ENCODE measurements at places on chromosomes 13 and 19.

DNA sequence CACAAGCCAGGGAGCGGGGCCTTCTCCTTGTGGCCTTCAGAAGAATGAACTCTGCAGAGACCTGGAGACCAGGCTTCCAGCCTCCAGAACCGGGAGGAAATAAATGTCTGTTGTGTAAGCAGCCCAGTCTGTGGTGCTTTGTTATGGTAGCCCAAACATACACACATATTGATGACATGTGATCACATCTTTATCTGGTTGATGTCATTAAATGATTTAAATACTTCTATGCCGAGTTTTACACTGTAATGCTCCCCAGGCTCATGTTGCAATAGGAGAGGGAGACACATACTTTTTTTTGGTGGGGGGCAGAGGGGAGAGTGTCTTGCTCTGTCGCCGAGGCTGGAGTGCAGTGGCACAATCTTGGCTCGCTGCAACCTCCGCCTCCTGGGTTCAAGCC lies 188.0 kb upstream of the IRS2 start:
- DNase-seq, result no peak

- DNase-seq, result peak; percentile 73
Measured at GRCh38 chr19:48634424-48635262, 2.5 kb downstream of the DBP start.

DNA sequence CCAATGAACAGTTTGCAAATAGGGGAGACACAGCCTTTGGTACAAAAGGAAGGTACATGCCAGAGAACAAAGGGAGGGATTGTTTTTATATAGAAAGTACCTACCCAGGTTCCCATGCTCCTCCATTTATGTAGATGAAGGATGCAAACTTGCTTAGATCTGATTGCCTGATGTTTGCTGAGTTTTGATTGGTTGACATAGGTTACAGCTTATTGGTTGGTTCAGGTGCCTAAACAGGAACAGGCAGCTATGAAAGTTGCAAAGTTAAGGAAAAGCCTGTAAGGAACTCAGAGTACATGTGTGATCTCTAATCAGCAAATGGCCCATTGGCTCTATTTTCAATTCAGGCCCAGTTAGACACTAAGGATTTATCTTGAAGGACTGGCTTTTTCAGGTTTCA lies 6.5 kb upstream of the NAA16 start:
- no peak for DNase-seq

DNA sequence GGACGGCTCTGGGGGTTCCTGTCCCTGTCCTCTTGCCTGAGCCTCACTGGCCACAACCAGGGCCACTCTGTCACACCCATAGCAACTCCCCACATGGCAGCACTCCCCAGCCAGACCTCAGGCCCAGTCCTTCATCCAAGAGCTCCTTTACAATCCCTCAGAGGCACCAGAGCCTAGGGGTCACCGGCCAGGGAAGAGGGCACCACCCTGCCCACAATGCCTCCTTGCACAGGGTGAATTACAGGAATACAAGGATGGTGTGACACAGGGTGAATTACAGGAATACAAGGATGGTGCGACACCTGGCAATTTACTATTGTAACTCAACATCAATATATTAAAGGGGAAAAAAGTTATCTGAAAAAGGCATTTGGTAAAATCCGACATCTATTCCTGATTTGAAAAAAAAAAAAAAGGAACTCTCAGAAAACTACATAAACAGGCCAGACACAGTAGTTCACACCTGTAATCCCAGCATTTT lies 16.5 kb downstream of the MIER2 start:
- DNase-seq, result no peak

DNA sequence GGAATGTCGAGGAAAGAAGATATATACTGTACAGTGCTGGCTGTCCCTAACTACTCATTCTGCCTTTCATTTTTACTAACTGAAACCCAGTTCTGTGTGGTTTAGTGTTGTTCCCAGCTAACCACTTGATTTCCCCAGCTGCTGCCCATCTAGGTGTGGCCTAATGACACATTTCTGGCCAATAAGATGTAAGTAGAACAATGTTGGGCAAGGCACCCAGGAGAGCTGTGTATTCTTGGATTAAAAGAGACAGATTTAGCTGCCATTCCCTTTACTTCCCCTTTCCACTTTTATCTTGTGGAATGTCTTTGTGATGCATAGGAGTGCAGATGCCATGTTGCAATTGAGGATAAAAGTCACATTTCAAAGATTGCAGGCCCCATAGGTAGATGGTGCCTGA lies 28.3 kb upstream of the PCDH9 start:
- DNase-seq, result no peak

GRCh38 chr19:57672466-57672865 lies 3.7 kb downstream of the ZSCAN4 start:
- no peak for DNase-seq

DNA sequence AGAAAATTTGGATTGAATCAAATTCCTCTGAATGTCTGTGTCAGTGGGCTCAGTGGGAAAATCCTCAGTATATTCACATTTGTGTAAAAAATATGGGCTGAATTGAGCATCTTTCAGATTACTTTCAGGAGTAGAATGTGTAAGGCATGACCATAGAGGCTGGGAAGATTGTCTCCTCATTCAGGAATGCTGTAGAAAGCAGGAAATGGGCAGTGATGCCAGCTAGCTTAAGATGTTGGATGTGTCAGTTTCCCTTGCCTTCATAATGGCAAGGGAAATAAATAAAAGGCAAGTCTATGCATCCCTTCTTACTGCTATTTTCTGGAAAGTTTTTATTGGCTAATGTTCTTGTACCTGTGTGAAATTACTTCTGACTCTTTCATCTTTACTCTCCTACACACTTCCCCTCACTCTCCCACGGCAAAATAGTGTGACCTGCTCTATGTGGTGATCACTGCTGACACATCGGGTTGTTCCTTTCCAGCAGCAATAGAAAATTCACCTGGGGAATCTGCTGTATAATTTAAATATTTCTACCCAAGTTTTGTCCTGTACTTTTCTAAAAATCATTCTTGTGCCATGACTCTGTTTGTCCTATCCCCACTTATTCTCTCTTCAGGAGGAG lies 103.2 kb downstream of the LMO7 start:
- no peak for DNase-seq

GRCh38 chr19:58521651-58522050 lies 2.0 kb upstream of the ZBTB45 start:
- DNase-seq, result no peak

GRCh38 chr19:507286-508203 lies at the start of gene TPGS1:
Gene TPGS1, plus strand, starts transcription at chr19:507497. Its CDS starts 10 bp downstream, at chr19:507507.
- peak; percentile 88 for DNase-seq

DNA sequence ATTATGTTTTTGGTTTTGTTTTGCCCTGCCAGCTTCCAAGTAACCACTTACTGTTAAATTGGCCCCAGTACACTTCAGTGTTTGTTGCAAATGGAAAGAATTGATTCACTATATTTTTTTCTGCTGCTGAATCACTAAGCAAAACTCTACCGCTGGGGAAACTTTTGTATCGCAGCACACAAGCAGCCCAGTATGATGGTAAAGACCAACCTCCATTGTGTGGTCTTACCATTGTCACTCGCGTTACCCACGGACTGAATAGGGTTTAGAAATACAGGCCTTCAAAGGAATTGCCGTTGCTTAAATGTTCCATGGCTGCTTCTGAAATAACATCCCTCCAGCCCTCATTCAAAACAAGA lies 7.9 kb downstream of the SPATA13 start:
- DNase-seq, result no peak

GRCh38 chr13:45943965-45944364 lies 92.4 kb upstream of the SIAH3 start:
- DNase-seq, result no peak

DNA sequence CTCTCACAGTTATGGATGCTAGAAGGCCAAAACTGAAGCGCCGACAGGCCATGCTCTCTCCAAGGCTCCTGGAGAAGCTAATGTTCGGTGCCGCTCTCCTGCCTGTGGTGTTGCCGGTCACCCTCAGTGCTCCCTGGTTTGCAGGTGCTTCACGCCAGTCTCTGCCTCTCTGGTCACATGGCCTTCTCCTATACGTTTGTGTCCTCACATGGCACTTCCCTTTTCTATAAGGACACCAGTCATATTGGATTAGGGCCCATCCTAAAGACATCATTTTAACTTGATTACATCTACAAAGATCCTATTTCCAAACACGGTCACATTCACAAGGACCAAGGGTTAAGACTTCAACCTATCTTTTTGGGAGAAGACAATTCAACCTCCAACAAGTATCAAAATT lies 671.3 kb upstream of the ARGLU1 start:
- DNase-seq, result no peak

- no peak for DNase-seq
Measured at GRCh38 chr13:71316792-71317363, 550.1 kb downstream of the DACH1 start.

GRCh38 chr13:98265692-98266551 lies 88.9 kb upstream of the RNF113B start:
- DNase-seq, result no peak

DNA sequence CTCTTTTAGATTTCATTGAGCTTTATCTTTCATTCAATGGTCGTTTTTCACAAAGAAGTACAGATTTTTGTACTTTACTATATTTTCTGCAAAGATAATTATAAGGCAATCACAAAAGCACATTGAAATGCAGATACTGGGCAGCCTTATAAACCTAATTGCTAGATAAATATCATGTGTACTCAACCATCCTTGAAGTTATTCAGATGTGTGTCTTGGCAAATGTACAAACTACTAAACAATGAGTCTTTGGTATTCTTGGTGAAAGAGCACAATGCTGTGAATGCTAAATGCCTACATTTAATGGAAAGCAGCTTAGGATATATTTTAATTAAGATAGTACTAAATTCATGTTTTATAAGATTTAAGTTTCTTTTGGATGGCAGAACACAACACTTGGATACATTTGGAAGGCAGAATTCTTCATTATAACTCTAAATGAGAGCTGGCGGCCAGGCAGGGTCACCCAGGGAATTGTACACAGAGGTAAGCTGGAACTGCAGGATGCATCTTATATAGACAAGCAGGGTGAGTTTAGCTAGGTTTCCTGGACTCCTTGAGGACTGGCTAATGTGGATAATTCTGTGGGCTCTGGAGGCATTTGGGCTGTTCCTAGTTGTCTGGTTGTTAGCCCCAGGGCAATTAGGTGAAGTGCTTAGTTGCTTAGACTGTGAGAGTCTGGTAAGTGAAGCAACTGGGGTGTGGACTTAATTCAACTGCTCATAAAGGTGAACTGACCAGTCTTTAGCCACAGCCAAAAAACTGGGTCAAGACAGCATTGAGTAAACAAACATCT lies 286.6 kb downstream of the PCDH20 start:
- DNase-seq, result no peak

GRCh38 chr19:53865918-53866864 lies 1.5 kb upstream of the MYADM start:
- peak; percentile 65 for DNase-seq

DNA sequence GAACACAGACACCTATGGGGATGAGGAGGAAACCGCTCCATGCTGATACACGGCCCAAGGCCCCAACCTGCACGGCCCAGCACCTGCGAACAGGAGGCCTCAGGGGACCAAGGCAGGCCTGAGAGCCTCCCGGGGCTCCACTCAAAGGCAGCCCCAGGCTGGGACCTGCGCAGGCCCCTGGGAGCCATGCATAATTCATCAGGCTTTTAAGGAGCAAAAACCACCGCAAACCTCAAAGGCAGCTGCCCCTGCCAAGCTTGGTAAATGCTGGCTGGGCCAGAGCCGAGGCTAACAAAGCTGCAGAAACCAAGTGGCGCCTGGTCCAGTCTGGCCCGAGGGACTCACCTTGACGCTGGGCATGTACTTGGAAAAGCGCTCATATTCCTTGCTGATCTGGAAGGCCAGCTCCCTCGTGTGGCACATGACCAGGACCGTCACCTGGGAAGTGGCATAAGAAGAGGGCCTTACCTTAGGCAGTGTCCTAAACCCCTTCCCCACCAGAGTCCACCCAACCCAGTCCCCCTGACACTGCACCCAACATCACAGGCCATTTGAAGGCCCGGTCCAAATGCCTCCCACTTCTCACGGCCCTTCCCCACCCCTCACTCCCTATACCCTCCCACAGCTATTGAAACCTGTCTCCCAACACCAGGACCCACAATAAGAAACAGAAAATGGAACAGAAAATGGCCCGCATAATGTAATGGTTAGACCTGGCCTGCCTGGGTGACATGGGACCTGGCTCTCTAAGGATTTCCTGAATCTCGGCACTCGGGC lies 7.8 kb downstream of the DDX39A start:
- no peak for DNase-seq

DNA sequence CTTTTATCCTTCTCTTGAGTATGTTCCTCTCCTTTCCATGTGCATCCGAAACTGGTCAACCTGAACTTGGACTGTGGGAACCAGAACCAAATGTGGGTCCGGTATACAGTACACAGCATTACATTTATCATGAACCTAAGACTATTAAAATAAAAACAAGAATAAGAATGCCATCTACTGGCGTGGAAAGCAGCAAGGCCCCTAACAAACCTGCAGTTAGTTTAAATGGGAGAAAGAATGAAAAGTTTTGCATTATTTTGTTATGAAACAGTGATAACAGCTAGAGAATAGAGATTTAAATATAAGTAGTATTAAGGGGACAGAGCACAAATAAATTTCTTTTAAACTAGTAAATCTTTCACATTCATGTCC lies 159.5 kb downstream of the RBM26 start:
- DNase-seq, result no peak

DNA sequence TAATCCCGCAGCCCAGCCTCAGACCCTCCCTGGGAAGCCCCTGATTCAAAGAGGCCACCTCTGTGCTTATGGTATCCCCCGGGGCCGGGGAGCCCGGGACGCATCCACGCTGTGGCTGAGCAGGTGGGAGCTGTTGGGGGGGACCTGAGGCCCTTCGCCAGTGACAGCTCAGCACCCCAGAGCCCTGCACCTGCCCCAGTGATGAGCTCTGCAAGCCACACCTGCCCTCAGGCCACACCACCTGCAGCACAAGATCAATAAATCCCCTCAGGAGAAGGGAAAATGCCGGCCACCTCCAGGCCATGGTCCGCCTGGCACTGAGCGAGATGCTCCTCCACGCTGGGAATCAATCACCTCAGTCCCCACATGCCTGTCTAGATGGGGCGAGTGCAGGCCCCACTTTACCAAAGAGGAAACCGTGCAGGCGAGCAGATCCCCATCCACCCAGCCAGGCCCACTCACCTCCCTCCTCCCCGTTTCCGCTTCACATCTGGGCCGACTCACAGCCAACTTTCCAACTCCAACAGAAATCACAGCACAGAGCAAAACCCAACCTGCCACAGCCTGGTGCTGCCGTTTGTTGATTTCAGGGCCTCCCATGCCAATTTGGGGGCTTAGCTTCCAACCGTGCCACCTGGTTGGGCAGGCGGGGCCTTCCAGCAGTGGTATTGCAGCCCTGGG lies 12.8 kb downstream of the MOB3A start:
- DNase-seq, result no peak

- DNase-seq, result no peak
Measured at GRCh38 chr19:32012886-32013631, 332.4 kb upstream of the ZNF507 start.

- no peak for DNase-seq
Measured at GRCh38 chr13:90564096-90564495, 783.4 kb upstream of the MIR17HG start.

All from memory B cell (primary cell).